Activated naive CD4-positive, alpha-beta T cell treated with anti-CD3 and anti-CD28 coated beads, Interleukin-2, amount 10 ng/mL, durations not matched to agents 7 days and 5 days (primary cell): ENCODE measurements at places on chromosomes 16 and 17.
A peak's percentile ranks its signal among the peaks of the same experiment; 100 is the strongest.

GRCh38 chr16:89272631-89273030 lies 55.1 kb downstream of the ZNF778 start:
- DNase-seq = no peak

DNA sequence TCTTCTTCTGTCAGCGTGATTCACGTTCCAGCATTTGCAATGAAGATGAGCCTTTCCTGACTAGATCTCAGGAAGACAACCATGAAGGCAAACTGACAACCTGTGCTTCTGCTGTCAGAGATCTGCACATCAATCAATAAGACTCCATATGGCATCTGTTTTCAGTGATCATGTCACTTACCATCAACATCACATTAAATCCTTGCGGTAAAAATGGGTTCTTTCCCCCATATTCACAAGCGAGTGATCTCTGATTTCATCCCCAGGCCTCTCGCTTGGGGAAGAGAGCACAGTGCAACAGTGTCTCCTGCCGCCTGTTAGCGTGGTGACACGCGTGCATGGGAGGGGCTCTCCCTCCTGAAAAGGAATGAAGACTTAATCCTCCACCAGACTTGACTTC lies 11.1 kb downstream of the NACA2 start:
- DNase-seq = no peak

DNA sequence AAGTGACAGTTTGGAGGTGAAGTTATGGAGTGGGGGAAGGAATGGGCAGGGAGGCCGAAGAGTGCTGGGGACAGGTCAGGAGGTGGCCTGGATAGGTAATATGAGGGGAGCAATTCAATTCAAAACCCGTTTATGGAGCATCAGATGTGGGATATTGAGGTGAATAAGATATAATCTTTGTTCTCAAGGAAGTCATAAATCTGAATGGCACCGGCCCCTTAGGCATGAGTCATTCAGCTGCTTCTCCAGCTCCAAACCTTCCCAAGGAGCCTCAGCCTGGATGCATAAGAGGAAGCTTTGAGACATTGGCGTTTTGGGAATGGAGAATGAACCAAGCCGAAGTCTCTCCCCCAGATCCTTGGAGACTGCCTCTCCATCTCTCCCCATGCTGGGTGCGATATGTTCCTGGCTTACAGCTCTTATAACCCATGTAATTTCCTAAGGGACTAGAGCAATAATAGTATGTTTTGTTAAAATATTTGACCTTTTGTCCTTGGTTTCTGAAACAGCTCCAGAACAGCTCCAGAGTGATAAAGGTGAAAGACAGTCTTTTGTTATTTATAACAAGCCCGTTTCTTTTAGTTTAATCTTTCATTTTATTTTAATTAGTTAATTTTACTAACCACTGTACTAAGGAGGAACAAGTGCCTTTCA lies 1.7 kb downstream of the TUBG2 start:
- no peak for DNase-seq

- no peak for DNase-seq
Observed at GRCh38 chr16:3878610-3879009, 1.9 kb downstream of the CREBBP start.

DNA sequence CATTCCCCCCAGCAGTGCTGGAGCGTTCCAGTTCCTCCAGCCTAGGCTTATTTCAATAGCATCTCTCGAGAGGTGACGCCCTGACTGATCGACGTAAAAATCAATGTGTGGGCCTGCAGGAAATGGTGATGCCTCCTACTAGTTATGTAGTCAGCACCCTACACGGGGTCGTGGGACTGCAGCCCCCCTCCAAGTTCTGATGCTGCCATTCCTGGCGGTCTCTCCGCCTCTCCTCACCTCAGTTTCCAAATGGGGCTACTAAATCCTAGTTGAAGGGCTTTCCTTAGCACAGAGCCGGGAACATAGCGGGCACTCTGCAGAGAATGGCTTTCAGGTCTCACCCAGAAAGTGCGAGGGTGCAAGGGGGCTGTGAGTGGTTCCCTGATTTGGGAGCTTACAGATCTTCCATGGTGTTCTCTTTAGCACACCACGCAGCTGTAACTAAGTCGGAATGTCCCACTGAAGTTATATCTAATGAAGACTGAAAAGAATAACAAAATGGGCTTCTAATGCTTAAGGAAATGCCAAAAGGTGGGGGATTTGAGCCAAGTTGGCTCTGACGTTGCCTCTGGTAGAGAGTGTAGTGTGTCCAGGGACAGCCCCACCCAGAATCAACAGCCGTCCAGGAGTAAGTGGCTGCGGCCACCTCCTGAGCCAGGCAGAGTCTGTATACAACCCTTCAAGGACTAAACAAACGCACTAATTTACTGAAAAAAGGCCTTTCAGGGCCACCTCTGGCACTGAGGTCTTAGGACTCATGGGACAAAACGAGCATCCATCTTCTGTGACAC lies 299.7 kb upstream of the FOXF1 start:
- DNase-seq = no peak

DNA sequence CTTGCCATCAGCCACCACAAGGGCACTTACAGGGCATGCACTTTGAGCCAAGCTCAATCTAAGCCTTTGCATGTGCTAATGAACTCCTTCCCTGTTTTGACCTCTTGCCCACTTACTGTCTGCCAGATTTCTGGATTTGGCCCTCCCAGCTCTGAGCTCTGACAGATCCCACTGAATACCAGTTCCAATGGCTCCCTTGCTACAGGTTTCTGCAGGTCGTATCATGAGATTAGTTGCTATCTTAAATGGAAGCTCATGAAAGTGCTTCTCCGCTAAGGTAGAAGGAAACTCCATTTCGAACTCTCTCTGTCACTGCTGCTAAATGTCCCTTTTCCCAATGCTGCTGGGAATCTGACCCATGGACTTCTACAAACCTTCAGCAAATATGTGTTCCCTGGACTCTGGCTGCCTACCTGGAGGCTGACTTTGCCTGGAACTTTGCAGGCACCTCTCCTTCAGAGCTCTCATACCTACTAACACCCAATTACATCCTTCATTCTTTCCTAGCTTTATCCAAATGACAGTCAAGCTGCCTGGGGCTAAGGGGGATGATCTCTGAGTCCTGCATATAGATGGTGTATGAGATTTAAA lies 23.5 kb upstream of the TOB1 start:
- no peak for DNase-seq

GRCh38 chr17:8555062-8555461 lies 75.5 kb downstream of the MYH10 start:
- DNase-seq = no peak

DNA sequence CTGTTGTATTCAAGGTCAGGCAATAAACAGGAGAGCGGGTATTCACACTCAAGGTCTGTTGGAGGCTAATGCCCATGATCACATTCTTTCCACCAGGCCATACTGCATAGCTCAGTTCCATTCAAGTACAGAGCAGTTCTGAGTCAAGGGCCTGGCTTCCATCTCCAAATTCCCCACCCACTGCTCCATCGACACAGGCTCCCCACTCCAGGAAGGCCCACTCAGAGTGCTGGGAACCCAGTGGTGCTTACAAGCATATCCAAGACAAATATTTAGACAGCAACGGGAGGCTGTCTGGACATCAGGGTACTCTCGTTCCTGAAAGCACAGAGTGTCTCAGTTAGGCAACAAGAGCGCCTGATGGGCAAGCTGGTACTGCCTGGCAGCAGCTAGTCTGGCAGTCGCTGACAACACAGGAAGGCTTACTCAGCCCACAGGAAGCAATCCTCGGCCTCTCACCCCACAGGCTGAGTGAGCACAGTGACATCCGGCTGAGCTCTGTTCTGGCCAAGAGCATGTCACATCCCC lies 40.9 kb downstream of the RFFL start:
- peak; percentile 81 for DNase-seq

GRCh38 chr16:13305019-13305755 lies 403.8 kb downstream of the SHISA9 start:
- no peak for DNase-seq

- DNase-seq = peak; percentile 27
Observed at GRCh38 chr17:75010683-75011400, 1.6 kb upstream of the MRPL58 start.

GRCh38 chr16:10130538-10130937 lies 51.7 kb downstream of the GRIN2A start:
- DNase-seq = no peak

GRCh38 chr17:74923538-74924249 lies 379 bp upstream of the OTOP2 start:
- peak; percentile 81 for DNase-seq

DNA sequence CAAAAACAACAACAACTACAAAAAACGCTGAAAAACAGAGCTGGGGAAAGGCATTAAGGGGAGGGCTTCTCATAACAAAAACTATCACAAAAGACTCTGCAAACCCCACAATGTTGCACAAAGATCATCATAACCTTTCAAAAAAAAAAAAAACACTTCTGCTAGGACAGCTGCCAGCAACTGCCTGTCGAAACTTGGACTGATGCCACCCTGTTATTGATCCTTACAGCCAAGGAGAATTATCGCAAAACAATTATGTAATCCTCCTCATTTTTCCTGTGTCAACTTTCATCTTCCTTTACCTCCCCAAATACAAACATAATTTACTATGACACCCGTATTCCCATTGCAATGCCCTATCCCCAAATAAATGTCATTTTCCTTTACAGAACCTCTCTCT lies 9.3 kb downstream of the CCDC40 start:
- DNase-seq = no peak

DNA sequence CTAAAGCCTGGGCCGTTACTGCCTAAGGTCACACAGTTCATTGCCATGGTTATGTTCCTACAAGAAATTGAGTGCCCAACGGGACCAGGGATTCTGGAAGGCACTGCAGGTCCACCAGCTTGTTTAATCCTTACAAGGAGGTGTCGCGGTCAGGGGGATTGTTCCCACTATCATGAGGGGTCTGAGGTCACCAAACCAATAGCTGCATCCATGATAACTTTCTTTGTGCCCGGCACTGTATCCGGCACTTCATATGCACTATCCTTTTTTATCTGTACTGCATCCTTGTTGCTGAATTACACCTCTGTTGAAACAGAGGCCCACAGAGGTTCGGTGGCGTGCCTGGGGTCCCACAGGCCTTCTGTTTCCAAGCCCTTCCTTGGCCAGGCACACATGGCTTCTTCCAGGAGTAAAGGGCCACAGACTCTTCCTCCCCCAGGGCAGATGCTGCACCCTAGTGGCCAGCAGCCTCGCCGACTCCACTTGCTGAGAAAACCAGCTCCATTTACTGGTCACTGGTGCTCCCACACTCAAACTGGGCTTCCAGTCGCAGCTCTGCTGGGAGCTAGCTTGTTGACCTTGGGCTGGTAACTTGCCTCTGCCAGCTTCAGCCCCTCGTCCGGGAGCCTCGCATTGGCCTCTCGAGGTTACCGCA lies 82.0 kb upstream of the PLCG2 start:
- DNase-seq = peak; percentile 69

DNA sequence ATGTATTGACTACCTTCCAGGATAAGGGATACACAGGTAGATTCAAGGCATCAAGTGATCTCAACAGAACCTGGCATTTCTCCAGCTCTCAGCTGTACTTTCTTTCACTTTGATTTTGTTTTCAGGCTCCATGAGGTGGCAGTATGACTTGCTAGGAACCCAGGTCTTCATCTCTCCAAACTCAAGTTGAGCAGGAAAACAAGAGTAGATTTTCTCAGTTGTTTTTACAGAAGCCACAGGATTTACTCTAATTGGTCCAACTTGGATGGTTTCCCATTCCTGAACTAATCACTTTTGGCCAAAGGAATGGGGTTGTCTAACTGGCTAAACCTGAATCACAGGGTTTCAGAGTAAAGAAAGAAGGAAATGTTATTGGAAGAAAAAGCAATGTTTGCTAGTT lies 146.6 kb downstream of the TRIM37 start:
- no peak for DNase-seq

GRCh38 chr16:11393861-11394592 lies 48.8 kb downstream of the RMI2 start:
- DNase-seq = no peak

- no peak for DNase-seq
Observed at GRCh38 chr16:72827866-72828265, 220.1 kb downstream of the ZFHX3 start.

DNA sequence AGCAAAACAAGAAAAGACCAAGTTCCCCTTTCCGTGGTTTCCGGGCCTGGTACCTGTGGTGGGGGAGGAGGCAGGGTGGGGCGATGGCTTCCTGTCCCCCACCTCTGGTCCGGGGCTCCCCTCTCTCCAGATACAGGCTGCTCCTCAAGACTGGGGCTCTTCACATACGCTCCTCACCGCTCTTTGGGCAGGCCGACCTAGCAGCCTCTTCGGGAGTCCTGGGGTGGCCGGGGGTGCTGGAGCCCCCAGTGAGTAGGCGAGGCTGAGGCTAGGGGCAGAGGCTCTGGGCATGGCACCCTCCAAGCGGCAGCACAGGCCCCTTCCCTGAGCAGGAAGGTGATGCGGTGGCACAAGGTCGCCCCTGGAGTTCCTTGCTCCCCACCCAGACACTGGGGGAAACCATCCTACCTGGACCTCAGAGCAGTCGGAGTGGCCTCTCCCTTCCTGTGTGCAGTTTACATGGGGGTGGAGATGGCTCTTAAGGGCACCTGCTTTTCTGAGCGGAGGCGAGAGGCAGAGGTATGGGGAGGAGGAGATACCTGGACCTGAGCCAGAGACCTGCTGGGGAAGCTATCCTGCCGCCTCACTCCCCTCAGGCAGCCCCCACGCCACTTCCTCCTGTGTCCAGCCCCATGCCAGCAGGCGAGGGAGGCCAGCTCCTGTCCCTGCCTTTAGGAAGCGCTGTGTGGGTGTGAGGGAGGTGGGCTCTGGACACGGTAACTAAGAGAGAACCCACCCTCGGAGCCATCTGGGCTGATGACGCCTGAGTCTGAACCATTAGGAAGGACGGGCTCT lies 891 bp downstream of the CORO1A start:
- DNase-seq = peak; percentile 93

GRCh38 chr17:29445844-29446243 lies 55.7 kb downstream of the TAOK1 start:
- no peak for DNase-seq

DNA sequence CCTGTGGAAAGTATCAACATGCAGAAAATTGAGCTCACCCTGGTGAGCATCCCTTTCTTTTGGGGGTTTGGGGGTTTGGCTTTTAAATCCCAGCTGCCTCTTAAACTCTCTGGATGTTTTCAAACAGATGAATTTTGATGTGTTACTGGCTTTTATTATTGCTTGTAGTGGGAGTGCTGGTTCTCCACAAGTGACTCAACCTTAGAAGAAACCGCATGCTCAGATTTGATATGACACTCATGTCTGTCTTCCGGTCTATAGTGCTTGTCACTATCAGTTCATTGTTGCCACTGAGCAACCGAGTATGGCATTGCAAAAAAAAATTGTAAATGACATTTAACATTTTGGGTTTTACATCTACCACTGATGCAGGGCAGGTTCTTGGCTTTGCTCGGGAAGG lies 104.5 kb downstream of the HS3ST4 start:
- no peak for DNase-seq

GRCh38 chr16:29198231-29198630 lies 208.3 kb downstream of the NPIPB11 start:
- no peak for DNase-seq
